ENCODE measurements at places on chromosomes 4 and X.

DNA sequence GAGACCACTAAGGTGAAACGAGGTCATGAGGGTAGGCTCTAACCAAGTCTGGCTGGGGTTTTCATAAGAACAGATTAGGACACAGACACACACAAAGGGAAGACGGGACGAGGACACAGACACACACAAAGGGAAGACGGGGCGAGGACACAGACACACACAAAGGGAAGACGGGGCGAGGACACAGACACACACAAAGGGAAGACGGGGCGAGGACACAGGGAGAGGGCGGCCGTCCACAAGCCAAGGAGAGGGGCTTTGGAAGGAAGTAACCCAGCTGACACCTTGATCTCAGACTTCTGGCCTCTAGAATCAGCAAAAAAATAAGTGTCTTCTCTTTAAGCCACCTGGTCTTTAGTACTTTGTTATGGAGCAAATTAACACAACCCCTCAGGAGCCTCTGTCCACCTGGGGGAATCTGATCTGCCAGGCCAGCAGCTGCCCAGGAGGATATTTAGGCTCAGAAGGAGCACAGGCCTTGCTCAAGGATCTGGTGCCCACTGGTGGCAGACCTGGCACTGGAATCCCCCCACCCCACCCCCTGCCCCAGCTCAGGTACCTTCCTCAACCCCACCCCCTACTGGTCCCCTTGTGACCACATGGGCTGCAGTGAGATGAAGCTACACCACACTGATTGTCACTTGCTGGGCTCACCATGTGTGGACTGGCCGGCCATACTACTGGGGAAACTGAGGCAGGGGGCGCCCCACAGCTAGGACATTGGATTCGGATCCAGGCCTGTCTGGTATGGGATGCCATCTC, 2.8 kb downstream of the ABLIM2 start:
- no peak for DNase-seq

GRCh38 chr4:61375301-61375700, 175.2 kb downstream of the ADGRL3 start:
- DNase-seq, result no peak

GRCh38 chr4:10761903-10762302, 77.3 kb upstream of the CLNK start:
- no peak for DNase-seq

DNA sequence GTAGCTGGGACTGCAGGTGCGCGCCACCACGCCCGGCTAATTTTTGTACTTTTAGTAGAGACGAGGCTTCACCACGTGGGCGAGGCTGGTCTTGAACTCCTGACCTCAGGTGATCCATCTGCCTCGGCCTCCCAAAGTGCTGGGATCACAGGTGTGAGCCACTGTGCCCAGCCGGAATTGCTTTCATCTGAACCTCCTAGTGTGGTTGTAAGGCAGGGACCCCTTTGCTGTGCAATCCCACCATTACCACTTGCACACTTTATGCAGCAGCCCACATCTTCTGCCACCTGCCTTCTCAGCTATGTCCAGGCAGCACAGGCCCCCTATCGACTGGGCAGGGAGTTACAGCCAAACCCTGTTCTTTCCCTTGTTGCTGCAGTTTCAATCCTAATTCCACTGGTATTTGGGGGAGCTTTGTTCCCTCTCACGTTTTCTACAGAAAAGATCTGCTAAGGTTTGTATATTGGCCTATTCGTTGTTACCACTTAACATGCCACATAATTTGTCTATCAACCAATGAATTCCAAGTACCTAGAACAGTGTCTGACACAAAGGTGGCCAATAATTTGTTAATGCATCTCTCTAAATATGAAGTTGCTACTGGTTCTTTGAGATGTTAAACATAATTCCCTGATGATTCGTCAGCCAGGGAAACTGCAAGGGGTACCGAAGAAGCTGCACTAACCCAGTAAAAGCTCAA, 6.5 kb downstream of the RPL39 start:
- DNase-seq, result no peak

DNA sequence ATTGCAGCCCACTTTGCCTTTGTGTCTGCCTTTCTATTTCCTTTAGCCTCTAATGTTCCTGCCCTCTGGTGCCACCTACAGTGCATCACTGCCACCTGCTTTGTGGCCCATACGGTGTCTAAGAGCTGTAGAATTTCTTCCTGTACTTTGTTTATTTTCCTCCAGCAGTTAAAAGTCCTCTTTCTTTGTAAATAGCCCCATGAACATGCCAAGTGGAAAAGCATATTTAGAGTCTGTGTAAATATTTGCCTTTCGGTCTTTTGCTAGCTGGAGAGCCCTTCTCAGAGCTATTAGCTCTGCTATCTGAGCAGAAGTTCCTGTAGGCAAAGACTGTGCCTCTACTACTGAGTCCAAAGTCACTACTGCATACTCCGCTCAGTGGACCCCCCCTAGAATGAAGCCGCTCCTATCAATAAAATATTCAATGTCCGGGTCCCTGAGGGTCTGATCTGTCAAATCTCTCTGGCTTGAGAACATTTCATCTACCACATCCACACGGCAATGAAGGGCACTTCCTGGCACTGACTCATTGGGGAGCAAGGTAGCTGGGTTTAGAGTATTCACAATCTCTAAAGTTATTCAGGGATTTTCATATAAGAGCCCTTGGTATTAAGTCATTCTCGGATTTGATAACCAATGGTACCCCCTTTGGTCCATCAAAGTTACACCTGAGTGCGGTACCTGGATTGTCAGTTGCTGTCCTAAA, 36.3 kb downstream of the SULT1E1 start:
- no peak for DNase-seq

GRCh38 chrX:115583496-115584004, 22.6 kb downstream of the PLS3 start:
- DNase-seq, result no peak

GRCh38 chrX:53550756-53551463, 116.7 kb upstream of the HSD17B10 start:
- DNase-seq, result no peak

GRCh38 chrX:134645936-134646543, 12.2 kb downstream of the PLAC1 start:
- DNase-seq, result no peak

GRCh38 chr4:150250998-150251651, 172.9 kb downstream of the DCLK2 start:
- DNase-seq, result no peak

DNA sequence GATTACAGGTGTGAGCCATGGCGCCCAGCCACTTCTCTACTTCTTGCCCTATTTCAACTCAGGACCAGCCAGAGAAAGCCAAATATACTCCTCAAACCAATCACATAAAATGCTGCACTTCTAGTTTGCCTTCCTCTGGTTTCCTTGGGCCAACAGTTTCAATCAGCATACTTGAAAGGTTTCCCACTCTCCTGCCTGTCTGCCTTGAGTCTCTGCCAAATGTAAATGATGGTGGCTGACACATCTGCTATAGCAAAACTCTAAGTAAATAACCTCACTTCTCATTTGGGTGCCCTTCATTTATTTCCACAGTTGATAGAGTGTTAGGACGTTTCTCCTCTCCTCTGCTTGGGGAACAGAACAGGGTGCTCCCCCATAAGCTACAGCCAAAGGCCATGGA, 36.4 kb upstream of the PPA2 start:
- no peak for DNase-seq

GRCh38 chr4:17165286-17165685, 266.8 kb upstream of the LDB2 start:
- no peak for DNase-seq

DNA sequence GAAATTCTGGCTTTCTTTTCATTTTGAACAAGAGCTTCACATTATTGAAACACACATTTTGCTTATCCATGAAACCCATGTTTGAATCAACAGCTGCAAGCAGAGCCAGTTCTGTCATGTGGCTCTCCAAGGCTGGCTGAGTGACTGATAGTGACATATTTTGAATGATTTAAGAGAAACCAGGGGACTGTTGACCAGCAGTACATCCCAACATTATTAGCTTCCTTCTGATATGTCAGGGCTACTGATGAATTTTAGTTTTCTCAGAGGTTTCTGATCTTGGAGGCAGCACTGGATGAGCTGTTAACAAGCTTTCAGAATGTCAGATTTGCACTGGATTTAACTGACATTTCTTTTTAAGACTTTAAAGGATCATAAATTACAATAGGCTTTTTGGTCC, 74.6 kb upstream of the GRXCR1 start:
- no peak for DNase-seq

Data from stimulated activated CD8-positive, alpha-beta memory T cell treated with anti-CD3 and anti-CD28 coated beads, Interleukin-15, amount 100 ng/mL, for 24 hours (primary cell).